ENCODE measurements at places on chromosomes 2 and 18. TPM values are rescaled to one million over a fixed set of nuclear protein-coding genes. Genes with fewer than 3 reads are reported as not detected.

GRCh38 chr2:230048010-230048671 is 20.6 kb downstream of the SLC16A14 start:
- no peak for DNase-seq

DNA sequence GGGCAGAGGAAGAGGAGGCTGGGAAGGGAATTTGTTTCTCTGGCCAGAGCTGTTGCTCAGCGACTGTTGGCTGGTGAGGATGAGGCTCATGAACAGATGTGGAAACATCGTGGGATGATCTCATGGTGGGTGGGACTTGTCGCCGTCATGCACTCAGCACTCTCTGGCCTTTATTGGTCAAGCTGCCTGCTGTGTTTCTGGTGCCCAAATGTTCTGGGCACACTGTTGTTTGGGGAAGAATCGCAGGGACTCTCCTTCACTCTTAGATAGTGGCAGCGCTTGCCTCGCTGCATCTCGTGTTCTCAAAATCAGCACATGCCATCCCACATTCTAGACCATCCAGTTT is 145.6 kb downstream of the AGAP1 start:
- no peak for DNase-seq

GRCh38 chr2:213157242-213157641 is 5.8 kb upstream of the IKZF2 start:
- no peak for DNase-seq

- no peak for DNase-seq
These were observed 36.2 kb upstream of the LPIN1 start for GRCh38 chr2:11710210-11710609.

GRCh38 chr2:174771631-174772471 is 7.6 kb upstream of the CHRNA1 start:
- peak; percentile 51 for DNase-seq

GRCh38 chr2:96789245-96789617 is 26.8 kb upstream of the CNNM3 start:
- DNase-seq: no peak

DNA sequence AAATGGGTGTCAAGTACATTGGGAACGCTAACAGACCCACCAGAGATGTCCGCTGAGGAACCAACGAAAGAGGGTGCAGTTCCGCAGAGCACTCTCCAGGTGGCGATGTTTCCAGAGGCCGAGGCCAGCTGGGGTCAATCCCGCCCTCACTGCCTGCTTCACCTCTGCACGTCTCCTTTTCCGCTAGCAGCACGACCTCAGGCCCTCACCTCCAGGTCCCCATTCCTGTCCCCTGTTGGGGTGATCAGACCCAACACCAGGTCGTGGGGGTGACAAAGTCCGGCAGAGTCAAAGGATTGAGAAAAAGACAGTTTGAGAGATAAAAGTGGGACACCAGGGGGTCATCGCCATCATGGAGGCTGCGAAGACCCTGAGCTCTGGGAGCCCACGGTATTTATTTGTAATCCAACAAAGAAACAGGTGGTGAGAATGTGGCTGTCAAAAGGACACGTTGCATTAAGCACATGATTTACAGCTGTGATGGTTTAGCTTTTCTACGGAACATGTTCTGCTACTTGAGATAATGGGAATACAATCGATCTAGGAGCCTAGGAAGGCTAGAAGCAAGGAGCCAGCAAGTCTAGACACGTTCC is 27.3 kb downstream of the ZAP70 start:
- peak; percentile 43 for DNase-seq

DNA sequence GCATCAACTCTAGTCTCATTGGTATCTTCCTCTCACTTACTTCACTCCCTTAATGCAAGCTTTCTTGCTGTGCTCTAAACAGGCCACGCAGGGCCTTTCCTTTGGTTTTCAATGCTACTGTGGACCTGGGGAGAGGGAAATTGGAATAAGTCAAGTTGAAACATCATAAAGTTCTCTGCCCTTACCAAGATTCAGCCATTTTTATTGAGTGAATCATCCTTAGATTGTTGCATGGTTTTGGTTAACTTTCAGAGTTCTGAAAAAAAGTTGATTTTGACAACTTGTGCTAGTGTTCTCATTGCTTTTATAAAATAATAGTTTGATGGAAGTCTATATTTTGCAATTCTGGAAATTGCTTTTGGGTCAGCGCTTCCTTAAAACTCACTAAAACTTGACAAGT is 852.8 kb upstream of the ACVR2A start:
- DNase-seq: no peak

GRCh38 chr2:24317491-24317920 is 42.8 kb downstream of the ITSN2 start:
- DNase-seq: no peak

- DNase-seq: no peak
These were observed 173.4 kb upstream of the BOD1L2 start for GRCh38 chr18:56973487-56973886.

DNA sequence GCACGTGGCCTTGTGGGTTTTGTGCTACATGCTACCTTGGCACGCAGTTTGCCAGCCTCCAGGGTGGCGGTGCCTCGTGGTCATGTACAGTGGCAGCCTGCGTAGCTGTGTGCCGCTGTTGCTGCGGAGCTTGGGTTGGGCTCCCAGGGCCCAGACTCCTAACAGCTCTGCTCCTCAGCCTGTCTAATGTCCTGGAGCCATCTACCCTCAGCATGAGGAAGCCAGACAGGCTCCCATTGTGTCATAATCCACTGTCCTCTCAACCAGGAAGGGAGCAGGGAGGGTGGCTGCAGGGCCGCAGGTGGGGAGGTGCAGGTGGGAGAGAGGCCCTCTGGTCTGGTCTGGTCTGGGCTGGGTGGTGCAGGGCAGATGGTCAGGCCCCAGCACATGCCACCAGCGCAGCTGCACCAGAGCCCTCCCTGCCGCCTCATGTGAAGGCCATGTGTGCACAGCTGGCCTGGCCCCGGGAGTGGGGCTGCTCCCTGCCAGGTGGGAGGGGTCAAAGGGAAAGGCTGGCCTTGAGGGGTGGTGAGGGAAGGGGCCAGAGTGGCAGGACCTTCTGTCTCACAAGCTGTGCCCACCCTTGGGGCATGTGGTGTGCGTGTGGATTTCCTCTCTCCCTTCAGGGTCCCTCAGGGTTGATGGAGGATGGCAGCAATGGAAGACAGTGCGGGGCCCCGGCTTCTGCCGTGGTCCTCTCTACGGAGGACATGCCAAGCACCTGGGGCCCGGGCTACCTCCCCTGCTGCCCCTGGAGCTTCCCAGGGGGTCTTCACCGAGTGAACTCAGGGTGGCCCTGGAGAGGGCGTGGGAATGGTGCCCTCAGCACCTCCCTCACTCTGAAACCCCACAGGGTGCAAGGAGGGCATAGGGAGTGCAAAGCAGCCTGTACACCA is 4.8 kb downstream of the ATOH8 start:
- no peak for DNase-seq

DNA sequence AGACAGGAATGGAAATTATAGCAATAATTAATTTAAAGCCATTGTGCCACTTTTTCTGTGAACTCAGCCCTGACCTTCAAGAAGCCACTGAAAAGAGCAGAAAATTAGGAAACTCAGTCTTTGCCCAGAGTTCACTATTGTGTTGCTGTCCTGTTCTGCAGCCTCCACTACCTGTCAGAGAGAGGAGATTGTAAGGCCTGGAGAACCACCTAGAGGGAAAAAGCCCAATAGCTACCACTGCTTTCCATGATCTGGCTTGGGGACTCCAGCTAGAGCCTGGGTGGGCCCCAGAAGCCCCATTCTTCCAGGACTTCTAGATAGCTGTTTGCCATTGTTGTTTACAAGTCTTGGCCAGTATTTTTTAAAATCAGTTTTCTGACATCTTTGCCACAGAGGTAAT is 176.1 kb upstream of the KLF7 start:
- no peak for DNase-seq

- DNase-seq: no peak
These were observed 6.5 kb upstream of the IMPA2 start for GRCh38 chr18:11974741-11975325.

DNA sequence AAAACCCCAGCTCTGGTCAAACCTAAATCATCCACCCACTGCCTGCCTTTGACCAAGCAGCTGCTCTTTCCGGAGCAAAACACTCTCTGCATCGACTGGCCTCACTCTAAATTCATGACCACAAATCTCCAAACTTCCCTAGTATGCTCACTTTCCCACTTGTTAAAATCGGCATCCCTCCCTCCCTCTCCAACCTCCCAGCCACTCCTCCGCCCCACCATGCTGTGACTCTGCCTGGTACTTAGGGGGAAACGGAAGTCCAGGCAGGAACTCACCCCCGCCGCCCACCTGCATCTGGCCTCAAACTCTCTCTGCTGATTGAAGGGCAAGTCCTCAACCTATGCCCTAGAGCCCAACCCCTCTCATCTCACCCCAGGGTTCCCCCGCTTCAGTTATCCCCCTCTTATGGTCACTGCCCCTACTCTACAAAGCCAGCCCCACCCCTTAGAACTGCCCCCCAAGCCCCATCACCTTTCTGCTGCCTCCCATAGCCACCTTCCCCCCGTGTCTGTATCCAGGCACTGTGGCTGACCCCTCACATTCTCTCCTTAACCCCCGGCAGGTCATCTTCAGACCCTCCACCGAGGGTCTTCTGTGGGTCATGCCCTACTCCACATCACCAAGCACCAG is 3.8 kb upstream of the ADRA2B start:
- DNase-seq: no peak

GRCh38 chr2:59529726-59530125 is 1023.7 kb downstream of the BCL11A start:
- DNase-seq: no peak

GRCh38 chr2:202158796-202159195 is 79.6 kb downstream of the SUMO1 start:
- DNase-seq: no peak

- no peak for DNase-seq
These were observed 102.3 kb downstream of the TCF4 start for GRCh38 chr18:55485666-55486065.

DNA sequence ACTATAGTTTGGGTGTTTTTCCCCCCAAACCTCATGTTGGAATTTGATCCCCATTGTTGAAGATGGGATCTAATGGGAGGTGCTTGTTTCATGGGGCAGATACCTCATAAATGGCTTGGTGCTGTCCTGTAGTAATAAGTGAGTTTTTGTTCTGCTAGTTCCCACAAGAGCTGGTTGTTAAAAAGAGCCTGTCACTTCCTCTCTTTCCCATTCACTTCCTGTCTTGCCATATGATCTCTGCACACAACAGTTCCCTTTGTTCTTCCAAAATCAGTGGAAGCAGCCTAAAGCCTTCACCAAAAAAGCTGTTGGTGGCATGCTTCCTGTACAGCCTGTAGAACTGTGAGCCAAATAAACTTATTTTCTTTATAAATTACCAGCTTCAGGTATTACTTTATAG is 768.2 kb upstream of the VRK2 start:
- no peak for DNase-seq

DNA sequence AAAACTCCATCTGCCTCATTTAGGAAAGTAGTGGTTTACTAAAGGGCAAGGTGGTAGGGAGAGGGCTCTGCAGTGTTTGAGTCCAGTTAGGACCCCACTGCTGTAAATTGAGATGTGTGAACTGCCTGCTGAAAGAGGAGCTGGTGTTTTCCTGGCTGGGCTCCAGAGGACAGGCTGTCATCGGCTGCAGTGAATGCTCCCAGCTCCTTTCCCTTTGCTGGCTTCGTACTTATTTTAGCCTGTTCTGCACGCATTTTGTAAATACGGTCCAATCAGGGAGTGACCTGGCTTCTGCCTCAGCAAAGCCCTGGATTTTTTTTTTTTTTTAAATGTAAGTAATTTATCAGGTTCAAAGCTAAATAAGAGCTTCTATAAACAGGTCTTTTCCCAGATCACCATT is 37.5 kb downstream of the SLC4A3 start:
- no peak for DNase-seq

DNA sequence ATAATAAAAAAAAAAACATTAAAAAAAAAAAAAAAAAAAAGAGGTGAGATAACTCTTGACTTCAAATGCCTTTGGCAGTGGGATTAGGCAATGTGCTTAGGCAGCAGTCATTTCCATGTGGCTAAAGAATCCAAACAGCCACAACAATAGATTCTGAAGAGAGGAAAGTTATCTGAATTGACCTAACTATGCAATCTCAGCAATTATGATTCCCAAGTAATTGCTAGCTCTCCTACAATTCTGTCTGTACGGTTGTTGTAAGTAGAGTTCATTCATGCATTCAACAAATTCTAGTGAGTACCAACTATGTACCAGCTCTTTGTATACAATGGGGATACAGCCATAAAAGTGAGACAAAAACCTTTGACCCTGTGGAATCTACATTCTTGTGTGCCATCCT is 3.6 kb downstream of the SRD5A2 start:
- no peak for DNase-seq

DNA sequence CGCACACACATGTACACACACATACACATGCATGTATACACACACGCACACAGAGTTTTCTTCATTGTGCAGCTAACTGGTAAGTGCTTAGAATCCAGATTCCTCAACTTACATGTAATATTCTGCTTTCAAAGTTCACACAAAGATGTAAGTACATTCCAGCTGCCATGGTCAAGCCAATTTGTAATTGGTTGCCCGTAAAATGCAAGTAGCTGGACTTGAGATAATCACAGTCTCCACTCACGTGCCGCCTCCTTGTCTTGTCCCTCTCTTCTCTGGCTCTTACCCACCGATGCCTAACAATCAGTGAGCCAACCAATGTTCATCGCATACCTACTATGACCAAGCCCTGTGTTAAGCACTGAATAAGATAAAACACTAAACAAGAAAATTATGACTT is 77.8 kb downstream of the SOCS6 start:
- no peak for DNase-seq

- no peak for DNase-seq
These were observed 128.6 kb upstream of the WDR75 start for GRCh38 chr2:189312643-189313042.

DNA sequence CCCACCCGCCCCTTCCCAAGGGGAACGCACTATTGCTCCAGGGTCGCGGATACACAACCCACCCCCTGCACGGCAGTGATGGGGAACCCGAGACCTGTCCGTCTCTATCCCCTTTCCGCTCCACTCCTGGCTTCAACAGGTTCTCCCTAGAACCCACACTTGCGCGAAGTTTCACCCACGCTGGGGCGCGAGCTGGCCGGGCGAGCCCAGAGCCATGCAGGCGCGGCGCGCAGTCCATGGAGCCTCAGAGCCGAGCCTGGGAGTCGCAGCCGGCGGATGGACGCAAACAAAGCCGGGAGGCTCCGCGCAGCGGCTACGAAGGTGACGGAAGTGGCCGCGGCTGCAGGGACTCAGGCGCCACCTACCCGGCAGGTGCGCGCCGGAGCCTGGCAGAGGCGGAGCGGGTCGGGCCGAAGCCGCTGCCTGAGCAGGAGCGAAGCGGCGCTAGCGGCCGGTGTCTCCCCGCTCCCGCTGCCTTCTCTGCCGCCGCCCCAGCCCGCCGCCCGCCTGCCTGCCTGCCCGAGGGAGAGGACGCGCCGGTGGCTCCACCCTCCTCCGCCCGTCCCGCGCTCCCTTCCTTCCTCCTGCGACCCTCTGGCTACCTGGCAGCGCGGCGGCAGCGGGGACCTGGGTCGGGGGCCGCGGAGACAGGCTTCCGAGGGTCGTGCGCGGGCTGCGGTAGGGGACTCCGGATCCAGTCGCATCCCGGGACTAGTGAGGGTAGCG is 14.0 kb downstream of the ALPG start:
- peak; percentile 46 for DNase-seq

The CACNB4 gene
- 0.12 TPM for total RNA-seq

The AFG3L2 gene
- 35.7 TPM for total RNA-seq

The DNAH7 gene
- 0.04 TPM for total RNA-seq

The GALR1 gene
- total RNA-seq: not detected

The IL36A gene
- not detected for total RNA-seq

The KCNE4 gene
- total RNA-seq: not detected

The DNAJC5G gene
- not detected for total RNA-seq

The TMBIM1 gene
- total RNA-seq: 101 TPM

The POU3F3 gene
- not detected for total RNA-seq

The RAB6D gene
- total RNA-seq: not detected

The CD8B2 gene
- not detected for total RNA-seq

The TEX44 gene
- not detected for total RNA-seq

The CIB4 gene
- not detected for total RNA-seq

The SOX11 gene
- total RNA-seq: not detected

The LOXHD1 gene
- 0.25 TPM for total RNA-seq

All from activated CD4-positive, alpha-beta T cell treated with anti-CD3 and anti-CD28 coated beads, Interleukin-2, amount 10 ng/mL, durations not matched to agents 7 days and 5 days (primary cell).